NCI-H1694 treated with DMSO at 0.1 percent for 48 hours (cell line): ENCODE measurements at places on chromosomes 6 and 20.

- no peak for DNase-seq
Observed at GRCh38 chr6:162712694-162713093, 14.9 kb downstream of the PRKN start.

DNA sequence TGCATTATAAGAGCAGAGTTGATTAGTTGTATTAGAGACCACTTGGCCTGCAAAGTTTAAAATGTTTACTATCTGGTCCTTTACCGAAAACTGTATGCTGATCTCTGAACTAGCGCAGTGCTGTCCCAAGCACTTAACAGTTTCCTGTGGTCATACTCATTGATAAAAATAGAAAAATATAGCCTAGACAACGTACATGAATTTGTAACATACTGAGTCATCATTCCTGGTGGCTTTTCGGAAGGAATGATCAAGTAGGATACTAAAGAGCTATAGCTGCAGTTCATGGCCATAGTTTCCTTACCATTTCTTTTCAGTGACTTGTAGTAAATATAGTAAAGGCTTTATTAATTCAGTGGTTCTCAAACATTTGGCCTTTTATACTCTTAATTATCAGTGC is 18.4 kb downstream of the TTK start:
- DNase-seq = no peak

GRCh38 chr20:19761326-19761725 is 3.3 kb downstream of the RIN2 start:
- no peak for DNase-seq

GRCh38 chr6:122268394-122268793 is 131.1 kb upstream of the HSF2 start:
- no peak for DNase-seq

DNA sequence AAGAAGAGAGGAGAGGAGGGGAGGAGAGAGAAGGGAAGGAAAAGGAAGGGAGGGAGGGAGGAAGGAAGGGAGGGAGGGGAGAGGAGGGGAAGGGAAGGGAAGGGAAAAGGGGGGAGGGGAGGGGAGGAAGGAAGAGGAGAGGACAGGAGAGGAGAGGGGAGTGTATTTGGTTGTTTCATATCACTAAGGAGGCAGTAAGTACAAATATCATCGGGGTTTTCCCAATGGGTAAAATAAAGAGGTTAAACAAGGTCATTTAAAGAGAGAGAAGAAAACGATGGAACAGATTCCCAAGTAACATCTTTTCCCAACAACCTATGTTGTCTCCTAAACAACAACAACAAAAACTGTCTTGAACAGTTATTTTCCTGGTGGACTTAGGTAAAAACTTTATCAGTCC is 43.6 kb downstream of the MBOAT1 start:
- no peak for DNase-seq

- DNase-seq = no peak
Observed at GRCh38 chr6:83108378-83108777, 40.9 kb downstream of the DOP1A start.

GRCh38 chr6:129860908-129861665 is at the start of gene TMEM244:
TMEM244 (minus strand) TSS chr6:129861315; CDS start chr6:129861188, 127 bp downstream.
- DNase-seq = no peak

DNA sequence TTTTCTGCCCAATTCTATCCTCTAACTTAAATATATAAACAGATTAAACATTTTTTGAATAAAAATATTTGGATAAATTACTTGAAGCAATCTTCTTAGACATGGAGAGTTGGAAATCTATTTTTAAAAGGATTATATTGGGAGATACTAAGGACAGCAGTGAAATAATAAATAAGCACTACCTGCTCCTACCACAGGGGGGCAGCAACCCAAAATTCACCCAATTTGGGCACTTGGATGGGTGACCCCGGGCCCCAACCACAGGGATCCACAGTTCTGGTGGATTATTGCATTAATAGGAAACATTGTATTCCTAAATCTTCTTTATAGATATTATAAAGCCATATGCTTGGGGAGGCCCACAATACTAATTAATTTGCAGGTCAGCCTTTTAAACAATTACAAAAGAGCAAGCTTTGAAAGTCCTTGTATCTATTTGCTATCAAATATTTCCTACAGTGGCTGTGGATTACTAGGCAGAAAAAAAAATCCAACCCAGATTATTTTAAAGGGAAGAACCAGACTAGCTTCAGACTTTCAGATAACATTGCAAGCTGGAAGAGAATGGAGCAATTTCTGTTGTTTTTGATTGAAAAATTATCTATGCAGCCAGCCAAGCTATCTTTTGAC is 66.4 kb upstream of the PDE10A start:
- DNase-seq = no peak

DNA sequence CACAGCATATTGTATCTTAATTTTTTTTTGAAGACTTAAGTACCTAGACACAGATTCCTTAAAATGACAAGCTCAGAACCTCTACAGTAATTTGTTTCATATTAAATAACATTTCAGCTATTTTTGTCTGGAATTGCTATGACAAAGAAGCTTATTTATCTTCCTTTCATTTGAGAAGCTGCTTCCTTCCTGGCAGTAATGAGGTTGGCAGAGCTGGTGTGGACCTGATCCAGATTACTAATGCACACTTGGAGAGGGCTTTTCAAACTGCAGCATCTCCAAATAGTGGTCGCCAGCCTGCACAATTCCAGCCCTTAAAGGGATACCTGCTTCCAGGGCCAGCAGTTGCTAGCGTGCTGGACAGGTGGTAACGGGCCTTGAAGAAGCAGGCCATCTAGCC is 12.1 kb downstream of the PTCHD4 start:
- no peak for DNase-seq

DNA sequence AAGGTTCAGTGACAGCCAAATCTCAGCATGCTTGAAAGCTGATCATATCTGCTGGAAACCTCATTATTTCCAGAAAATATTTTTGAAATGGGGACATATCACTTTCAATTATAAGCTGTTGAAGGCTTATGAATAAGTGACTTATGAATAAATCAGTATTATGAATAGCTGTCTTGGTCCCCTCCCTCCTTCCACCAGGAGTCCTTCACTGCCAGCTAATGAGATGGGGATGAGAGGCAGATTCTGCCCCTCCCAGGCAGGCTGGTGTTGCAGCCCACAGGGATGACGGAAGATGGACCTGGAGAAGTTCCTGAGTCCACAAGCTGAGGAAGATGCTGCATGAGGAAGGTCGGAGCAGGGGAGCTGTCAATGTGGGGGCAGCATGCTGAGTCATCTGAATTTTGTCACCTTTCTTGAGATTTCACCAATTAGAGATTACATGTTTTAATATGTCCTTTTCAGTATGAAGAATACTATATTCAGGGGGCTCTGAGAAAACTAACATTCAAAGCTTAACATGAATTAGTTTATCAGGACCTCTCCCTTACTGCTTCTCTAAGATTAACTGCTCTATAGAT is 112.2 kb downstream of the DTNBP1 start:
- DNase-seq = no peak

GRCh38 chr6:19824058-19824807 is 12.9 kb upstream of the ID4 start:
- no peak for DNase-seq

GRCh38 chr20:61803416-61803914 is 262.2 kb downstream of the TAF4 start:
- DNase-seq = no peak

- DNase-seq = no peak
Observed at GRCh38 chr20:49867453-49868215, 47.7 kb downstream of the SPATA2 start.

DNA sequence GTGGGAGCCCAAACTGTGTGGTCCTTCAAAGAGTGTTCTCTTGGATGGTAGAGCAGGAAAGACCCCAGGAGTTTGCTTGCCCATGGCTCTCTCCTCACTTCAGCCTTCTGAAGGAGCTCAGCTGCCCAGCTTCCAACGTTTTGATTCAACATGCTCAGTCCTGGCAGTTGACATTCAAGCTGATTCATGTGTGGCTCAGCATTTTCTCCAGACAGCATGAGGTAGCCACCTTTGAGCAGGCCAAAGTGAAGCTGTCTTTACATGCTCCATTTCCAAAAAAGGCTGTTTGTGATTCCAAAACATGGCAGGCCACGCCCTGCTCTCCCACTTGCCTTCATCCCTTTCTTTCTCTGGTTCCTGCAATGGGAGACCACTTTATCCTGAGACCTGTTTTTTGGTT is 280.2 kb downstream of the TBC1D7 start:
- no peak for DNase-seq

GRCh38 chr20:24764794-24765202 is 184.3 kb upstream of the CST7 start:
- no peak for DNase-seq
